ENCODE measurements at places on chromosomes 2 and 18.
A peak's percentile ranks its signal among the peaks of the same experiment; 100 is the strongest.

- DNase-seq: no peak
Observed at GRCh38 chr2:183253441-183254130, 129.3 kb downstream of the NUP35 start.

DNA sequence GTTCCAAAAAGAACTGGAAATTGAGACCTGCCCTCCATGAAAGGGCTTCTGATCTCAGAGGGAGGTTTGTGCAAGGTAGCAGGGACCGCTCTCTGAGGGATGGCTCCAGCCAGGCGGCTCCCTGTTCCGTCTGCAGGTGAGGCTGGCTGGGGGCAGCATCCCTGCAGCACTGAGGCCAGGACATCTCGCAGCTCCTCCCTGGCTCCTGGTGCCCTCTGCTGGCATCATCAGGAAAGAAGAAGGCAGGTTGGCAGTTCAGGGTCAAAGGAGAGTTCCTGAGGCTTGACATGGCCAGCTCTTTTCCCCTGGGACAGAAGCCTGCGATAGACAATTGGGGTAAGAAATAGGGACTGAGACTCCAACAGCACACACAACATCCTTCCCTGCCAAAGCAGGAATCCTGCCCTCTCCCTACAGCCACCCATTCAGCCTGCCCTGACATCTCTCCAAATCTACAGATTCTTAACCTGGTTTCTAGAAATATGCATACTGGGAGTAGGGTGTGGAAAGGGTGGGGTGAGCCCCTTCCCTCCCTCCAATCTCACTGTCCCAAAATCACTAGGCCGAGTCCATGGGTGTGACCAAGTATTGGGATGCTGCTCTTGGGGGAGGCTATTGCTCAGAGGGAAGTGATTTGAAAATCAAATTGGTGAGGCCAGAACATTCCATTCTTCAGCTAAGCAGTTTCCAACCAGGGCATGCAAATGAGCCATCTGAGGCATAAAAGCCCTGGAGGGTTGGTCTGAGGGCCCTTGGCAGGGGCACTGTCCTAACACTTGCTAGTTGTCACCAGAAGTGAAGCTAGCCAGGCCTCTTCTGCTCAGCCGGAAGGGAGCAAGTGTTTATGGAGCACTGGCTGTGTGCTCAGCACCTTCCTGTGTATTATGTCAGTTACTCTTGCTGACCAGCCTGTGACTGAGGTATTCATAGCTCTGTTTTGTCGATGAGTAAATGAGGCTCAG lies 185.4 kb downstream of the TFCP2L1 start:
- peak; percentile 11 for DNase-seq

DNA sequence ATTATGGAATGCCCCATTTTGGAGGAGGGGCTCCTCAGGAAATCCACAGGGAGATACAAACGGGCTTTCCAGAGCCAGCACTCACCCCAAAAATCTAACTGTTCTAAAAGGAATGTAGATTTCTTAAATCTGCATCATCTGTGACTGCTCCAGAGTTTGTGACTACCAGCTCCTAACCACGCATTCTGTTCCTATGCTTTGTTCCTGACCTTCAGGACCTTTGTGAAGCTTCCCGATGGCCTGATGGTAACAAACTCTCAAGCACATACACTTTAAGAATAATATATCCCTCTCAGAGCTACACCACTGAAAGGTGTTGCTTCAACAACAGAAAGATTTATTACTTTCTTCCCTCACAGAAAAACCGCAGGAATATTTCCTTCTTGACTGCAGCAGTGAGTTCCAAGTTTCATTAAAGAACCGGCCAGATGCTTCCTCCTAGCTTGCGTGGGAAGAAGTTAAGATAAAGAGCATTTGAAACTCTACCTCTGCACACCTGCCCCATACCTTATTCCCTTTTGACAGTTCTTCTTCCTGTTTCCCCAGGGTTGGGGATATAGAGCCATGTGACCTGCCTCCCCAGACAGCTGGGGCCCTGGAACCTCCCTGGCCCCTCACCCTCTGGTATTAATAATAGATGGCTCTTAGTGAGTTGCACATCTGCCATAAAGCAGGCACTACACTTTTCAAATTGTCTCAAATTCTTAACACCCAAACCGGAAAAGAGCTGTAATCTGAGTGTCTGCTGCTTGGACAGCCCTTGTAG lies 40.2 kb upstream of the EML4 start:
- DNase-seq: no peak

DNA sequence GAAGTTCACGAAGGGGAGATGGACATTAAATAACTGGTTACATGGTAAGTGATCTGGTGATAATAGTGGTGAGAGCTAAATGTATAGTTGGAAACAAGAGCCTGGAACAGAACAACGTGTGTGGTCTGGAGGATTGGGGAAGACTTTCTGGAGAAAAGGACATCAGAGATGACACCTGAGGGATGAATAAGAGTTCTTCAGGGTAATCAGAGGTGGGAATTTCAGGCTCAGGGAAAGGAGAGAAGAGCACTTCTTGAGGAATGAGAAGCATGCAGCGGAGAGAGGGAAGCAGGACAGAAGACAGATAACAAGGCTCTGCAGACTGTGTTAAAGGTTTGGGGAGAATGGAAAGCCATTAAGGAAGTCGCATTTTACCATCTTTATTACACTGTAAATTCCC lies 450.7 kb downstream of the TNS1 start:
- DNase-seq: no peak

GRCh38 chr2:96143231-96143847 lies 1.9 kb downstream of the DUSP2 start:
- DNase-seq: peak; percentile 61

GRCh38 chr2:63981702-63982103 lies 37.5 kb downstream of the VPS54 start:
- no peak for DNase-seq

- no peak for DNase-seq
Observed at GRCh38 chr18:60471652-60472051, 99.1 kb upstream of the MC4R start.

GRCh38 chr2:215363039-215363438 lies 51.2 kb downstream of the ATIC start:
- no peak for DNase-seq

All from activated CD4-positive, alpha-beta T cell treated with anti-CD3 and anti-CD28 coated beads for 48 hours (primary cell).